ENCODE measurements at places on chromosomes 5 and 9.

DNA sequence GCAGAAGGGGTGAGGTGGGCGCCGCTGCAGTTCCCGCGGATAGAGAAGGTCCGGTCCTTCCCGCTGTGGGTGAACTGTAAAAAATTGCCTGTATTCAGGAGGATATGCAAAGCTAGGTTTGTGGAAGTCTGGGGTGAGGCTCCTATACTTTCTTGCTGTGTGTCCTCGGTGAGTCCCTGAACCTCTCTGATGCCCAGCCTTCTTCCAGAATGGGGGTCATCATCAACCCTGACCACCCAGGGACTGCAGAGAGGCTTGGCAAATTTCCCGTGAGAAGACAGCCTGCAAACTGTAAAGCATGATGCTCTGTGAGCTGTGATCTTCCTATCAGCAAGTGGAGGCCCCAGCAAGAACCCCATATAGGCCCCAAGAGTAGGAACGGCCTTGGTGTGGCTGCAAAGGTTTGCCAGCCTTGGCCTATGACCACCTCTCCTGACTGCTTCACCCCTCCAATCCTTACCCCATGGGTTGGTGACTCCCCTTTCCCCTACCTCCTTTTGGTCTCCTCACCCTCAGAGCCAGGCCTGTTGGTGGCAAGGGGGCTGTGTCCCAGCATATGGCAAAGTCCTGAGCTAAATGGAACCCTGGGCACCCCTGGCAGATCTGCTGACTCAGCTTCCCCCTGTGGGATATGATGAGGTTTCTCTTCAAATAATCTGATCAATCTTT lies 760 bp downstream of the ALDH1B1 start:
- DNase-seq, result no peak

DNA sequence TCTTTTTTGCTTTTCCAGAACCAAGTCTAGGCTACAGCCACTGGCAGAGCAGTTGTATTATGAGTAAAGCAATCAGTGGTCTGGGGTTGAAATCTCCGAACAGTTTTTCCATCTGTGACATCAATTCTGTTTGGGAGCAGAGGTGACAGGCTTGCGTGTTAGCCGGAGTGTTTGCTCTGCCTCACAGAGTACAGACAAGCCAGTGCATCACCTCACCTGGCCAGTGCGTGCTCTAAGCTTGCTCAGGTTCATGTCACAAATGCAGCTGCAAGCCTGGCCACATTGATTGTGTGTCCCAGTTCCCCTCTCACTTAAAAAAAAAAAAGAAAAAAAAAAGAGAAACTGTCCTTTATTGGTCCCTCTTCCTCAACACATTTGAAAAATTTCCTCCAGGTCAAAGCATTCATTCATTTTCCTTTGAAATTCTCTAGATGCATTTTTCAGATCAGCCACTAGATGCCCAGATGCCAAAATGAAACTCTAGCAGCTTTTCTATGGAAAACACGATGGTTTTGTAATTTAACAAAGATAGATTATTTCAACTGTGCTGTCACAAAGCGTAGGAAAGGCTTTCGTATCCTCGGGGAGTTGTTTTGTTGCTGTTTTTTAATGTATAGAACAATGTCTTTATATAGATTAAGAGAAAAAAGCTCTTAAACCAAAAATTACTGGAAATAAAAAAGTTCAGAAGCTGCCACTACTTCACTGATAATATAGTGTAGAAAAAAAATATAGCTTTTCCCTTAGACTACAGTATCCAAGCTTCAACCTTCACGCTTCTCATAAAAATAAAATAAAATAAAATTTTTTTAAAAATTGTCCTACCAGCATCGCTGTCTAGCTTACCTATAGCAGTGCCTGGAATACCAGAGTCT lies 585.5 kb downstream of the TLE1 start:
- no peak for DNase-seq

DNA sequence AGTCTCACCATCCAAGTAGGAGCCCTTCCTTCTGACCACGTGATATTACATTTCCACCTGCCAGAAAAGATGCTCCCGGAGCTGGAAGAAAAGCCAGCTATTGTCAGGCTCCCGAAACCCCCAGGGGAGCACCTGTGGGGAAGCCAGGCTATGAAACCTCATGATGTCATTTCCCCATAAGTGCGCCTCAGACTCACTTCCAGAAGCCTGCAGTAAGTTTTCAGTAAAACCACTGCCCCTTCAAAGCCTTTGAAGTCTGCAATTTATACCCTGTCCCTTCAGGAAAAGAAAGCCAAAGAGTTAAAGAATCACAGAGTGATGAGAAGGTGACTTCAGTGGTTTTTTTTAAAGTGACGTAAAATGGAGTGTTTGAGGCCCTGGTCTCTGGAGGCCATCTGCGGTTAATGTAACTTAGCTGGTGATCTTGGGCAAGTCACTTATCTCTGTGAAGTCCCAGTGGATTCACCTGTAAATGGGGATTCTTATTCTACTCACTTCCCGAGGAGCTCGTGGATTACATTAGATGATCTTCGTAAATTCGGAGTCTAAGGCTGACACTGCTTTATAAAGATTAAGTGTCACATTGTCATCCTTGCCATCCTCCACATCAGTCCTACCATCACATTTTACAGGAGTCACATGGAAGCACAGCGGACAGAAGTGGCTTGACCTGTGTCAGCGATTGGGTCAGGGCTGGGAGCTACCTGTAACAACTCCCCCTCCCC lies 2.6 kb upstream of the SEMA6A start:
- peak; percentile 35 for DNase-seq

GRCh38 chr5:74326571-74327338 lies 313.8 kb downstream of the ENC1 start:
- peak; percentile 57 for DNase-seq

DNA sequence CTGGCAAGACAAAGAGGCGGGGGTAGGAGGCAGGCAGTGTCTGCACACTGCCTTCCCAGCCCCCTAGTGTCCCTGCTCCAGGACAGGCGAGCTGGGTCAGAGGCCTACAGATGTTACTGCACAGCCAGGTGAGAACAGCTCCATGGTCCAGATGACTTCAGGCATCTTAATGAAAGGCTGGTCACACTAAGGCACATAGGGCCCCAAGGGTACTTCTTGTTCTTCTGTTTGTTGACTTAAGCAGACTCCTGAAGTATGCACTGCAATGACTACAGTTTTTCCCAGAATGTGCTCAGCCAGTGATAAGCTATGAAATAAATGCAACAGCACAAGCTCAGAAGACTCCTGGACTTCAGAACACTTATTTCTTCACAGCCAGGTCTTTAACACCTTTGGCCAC lies 27.4 kb downstream of the ATPSCKMT start:
- DNase-seq, result no peak

GRCh38 chr5:580436-580835 lies 31.7 kb upstream of the CEP72 start:
- DNase-seq, result no peak

GRCh38 chr9:131673531-131673930 lies 66.3 kb downstream of the RAPGEF1 start:
- DNase-seq, result no peak

DNA sequence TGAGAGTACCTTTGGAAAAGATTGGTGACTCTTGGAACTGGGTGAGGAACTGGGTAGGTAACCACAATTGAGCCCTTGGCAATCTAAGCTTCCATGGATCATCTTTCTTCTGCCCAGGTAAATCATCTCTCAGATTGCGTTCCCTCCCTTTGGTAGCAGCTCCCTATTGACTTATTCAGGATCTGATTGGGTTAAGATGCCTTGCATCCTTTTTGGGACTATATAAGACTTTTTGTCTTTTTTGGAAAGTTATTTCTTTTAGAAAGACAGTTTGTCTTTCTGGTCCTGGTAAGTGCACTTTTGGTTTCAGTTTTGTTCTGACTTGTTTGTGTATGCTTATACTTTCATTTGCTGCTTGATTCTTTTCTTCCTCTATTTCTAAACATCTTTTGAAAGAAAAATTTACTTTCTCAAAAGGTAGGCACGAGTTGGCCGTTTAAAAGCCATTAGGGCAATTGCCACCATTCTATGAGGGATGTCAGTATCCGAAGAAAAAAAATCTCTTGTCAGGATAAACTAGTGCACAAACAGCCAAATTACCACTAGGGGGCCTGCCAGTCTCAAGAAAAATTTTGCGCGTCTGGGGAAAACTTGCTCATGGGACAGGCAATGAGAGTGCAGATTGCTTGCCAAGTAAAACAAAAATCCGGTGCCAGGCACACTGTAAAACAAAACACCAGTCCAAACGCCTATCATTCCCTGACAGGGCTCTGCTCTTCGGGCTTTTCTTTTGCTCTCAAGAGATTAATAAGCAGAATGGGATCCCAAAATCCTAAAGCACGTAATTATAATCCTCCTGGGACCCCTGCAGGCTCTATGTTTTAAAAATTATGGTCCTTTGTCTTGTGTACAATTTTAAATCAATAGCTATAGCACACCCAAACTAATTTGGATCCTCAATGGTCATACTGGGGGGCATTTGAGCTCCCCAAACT lies 12.8 kb downstream of the OR1J1 start:
- peak; percentile 84 for DNase-seq

DNA sequence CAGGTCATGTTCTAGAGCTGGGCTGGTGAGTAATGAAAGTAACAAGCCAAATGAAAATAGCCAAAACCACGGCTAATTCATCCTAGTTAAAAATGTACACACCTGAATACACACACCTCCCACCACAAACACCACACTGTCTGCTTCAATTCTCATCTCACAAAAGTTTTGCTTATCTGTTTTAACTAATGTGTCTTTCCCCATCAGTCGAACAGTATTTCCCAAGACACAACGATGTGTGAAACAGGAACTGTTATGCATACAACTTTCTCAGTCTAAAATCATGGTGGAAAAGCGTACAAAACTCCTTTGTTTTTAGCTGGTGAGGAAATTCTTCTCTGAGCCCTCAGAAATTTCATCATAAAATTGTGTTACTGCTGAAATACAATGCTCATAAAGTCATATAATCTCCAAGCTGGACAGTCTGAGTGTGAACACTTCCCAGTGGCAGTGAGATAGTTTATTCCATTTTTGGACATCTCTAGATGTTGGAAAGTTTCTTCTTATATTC lies 242.4 kb downstream of the EFNA5 start:
- no peak for DNase-seq

DNA sequence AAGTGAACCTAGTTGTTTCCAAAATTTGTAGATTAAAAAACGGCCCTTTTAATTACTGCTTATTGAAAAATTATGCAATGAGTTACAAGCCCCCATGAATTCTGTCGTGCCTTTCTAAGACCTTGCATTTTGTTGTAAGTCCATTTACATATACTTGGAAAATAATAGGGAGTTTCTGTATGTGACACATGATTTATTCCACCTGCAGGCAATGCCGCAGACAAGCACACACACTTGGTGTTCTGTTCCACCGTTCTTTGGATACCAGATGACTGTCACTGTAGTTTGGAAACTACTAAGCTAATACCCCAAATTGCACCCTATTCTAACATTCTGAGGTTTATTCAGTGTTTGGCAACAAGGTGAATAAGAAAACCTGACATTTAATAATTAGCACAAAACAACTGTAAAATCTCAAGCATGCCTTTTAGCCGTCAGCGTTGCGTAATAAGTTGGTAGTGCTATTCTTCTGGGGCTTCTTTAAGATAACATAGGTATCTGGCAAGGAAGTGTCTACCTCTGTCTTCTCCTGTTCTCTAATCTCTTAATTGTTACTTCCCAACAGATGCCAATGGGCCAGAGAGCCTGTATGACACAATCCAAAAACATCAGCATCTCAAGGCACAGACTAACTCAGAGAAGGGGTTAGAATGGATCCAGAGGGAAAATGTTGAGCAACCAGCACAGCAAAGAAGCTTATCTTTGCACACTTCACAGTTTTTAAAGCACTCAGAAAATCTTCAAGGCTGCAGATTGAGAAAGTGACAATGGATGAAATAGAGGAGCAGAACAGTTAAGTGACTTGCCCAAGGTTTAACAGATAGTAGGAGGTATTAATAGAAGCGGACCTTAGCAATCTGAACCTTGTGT lies 48.2 kb upstream of the DPYSL3 start:
- no peak for DNase-seq

All from eye (tissue), 1 donor.